CD4-positive, alpha-beta T cell treated with Interleukin-15 for 1 hour (primary cell): ENCODE measurements at places on chromosomes 6 and 20.

DNA sequence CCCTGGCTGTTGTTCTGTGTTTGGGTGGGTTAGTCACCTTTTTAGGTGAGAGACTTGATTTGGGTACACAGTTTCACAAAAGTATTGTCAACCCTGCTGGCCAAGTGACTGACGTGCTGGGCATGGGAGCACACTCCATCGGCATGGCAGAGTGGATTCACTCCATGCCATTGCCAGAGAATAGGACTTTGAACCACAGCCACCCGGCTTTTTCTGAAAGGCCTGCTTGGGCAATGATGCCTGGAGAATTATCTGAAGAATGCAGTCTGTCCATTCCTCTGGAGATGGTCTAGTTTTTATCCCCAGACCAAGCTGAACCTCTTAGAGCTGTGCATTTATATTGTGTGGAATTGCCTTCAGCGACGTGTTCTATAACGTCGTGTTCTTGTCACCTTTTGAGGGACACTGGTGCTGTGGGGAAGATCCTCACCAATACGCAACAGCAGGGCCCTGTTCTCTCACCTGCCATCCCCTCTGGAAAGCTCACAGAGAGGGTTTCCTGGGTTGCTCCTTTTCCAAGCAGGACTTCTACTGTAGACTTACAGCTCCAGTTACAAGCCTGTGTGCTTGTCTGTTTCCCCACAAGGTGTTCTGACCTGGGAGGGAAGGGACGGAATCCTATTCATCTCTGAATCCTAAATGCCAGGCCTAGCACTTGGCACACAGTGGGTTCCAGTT, 183.4 kb upstream of the AKAP12 start:
- no peak for DNase-seq

DNA sequence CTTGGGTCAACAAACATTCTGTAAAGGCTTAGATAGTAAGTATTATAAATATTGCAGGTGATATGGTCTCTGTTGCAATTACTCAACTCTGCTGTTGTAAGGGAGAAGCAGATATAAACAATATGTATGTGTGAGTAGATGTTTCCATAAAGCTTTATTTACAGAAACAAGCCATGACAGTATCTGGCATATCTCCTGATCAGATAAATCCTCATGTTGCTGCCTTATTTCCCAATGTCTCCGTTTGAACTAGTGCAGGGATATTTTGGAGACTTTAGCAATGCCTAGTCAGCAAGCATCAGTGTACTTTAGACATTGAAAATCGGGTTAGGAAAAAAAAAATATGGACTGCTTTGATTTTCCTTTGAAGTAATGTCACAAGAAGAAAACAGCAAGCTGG, 96.1 kb downstream of the LAMA2 start:
- DNase-seq: no peak

GRCh38 chr6:45923831-45924391, 91.7 kb downstream of the CLIC5 start:
- no peak for DNase-seq

DNA sequence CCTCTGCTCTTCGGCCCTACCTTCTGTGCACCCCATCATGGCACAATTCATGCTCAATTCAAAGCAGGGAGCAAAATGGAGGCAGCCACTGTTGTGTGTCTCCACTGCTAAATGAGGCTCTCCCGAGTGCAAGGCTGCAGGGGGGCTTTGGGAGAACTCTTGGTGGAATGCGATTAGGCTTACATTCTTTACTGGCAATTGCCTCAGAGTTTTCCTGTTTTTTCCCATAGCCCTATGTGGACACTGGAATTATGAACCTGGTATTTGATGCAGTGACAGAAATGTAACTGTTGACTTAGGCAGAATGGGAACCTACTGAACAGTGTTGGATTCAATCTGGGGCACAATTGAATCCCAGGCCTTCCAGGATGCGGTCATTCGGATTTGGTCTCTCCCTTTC, 187.9 kb upstream of the GMDS start:
- DNase-seq: no peak

DNA sequence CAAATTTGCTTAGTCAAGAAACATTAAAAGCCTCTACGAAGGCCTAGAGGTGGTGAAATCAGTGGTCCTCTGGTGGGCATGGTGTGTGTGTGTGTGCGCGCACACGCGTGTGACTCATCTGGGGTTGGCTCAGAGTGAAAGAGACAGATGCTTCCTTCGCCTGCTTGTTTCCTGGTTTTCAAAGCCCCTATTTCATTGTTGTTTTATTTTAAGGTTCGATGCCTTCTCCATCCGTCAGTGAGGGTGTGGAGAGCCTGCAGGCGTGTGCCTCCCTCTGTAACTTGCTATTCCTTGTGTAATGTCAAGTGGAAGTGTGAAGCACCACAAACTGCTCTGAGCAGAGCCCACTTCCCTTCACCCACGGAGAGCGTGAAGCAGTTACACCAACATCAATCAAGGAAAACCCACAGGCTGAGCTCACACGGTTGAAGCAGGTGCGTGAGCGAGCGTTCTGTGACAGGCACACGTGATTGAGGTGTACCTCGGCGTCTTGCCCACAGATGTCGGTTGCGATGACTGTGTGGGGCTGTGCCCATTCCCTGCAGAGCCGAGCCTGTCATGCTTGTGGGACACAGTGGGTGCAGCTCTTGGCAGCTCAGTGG, 233.9 kb downstream of the PRL start:
- peak; percentile 70 for DNase-seq

DNA sequence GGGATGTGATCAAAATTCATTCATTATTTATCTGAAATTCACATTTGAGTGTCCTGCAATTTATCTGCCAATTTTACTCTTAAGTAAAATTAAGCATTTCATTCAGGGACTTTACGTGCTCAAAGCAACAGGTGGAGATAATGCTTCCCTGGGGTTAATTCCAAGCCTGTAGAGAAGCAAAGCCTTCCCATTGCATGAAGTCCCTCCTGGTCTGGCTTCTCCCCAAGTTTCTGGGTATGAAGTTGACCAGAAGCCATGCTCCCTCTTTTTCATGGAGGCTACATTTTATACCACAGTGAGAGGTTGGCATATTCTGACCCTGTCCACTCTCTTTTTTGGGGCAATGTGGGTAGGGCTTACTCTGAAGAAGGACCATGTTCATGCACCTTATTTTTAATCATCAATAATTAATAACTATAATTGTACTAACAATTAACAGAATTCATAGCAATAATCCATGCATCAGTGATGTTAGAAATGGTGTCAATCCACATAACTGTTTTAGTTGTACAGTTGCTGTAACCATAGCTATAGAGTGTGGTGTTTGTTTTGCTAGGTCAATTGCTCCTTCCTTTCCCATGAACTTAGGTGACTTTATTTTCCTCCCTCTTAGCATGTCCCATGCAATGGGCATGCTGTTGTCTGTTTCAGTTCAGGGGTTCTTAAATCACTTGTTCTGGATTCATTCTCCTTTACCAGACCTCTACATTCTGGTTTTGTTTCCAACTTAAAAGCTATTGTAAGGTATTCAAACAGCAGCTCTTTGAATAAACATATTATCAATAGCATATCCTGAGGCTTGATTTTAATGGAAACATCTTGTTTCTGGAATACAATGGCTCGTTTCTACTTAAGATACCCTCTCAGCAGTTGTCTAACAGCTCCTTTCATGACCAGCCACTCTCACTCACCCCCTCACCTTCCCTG, 1.5 kb downstream of the LAMA4 start:
- no peak for DNase-seq

- DNase-seq: peak; percentile 20
Measured at GRCh38 chr20:25584905-25585704, at the start of gene NINL. TSS of gene NINL (minus strand) at chr20:25585531. CDS start at chr20:25526587, 58,944 bp downstream.

DNA sequence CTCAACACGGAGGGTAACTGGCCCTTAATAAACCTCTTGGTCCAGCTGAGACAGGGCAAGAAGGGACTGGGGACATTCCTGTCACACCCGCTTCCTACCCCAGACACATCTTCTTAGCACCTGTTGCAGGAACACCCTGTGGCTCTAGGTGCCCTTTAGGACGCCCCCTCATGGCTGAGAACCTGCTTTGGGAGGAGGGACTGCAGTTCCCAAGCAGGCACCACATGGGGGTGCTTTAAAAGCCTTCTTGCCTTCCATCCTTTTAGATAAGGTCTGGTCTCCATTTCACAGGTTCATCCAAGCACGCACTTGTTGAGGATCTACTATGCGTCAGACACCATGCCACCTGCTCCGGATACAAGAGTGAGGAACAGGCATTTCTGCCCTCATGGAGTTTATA, 26.6 kb downstream of the NSFL1C start:
- no peak for DNase-seq

DNA sequence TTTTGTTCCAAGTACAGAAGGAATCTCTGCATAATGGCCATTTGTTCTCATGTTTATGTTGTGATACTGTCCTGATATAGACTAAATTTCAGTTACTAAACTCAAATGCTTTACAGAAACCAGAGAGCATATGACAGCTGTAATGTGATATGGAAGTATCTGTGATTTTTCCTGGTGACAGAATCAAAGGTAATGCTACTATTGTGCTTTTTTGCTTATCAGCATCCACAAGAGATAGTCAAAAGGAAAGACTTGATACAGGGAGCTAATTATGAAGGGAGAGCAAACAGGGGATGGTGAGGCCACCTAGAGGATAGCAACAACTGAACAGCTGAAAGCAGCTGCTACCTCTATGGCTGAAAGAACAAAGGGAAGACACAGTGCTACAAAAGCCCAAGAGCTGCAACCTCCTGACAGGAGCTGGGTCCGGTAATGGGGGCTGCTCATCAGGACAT, 181.4 kb downstream of the PHF3 start:
- no peak for DNase-seq

GRCh38 chr6:24949020-24949569, 13.3 kb upstream of the RIPOR2 start:
- DNase-seq: peak; percentile 86

GRCh38 chr6:155181498-155181897, 82.3 kb upstream of the CLDN20 start:
- no peak for DNase-seq

DNA sequence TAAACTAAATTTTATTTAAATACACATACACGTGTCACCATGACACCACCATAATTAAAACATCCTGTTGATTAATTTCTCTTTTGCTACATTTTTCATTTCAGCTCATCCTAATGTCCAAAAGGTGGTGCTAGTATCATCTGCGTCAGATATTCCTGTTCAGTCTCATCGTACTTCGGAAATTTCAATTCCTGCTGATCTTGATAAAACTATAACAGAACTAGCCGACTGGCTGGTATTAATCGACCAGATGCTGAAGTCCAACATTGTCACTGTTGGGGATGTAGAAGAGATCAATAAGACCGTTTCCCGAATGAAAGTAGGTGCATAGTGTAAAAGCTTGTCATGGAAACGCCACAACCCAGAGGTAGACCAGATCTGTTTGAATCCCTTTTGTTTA, 263.4 kb downstream of the UTRN start:
- DNase-seq: no peak

GRCh38 chr6:125835221-125835744, 44.5 kb downstream of the NCOA7 start:
- no peak for DNase-seq

DNA sequence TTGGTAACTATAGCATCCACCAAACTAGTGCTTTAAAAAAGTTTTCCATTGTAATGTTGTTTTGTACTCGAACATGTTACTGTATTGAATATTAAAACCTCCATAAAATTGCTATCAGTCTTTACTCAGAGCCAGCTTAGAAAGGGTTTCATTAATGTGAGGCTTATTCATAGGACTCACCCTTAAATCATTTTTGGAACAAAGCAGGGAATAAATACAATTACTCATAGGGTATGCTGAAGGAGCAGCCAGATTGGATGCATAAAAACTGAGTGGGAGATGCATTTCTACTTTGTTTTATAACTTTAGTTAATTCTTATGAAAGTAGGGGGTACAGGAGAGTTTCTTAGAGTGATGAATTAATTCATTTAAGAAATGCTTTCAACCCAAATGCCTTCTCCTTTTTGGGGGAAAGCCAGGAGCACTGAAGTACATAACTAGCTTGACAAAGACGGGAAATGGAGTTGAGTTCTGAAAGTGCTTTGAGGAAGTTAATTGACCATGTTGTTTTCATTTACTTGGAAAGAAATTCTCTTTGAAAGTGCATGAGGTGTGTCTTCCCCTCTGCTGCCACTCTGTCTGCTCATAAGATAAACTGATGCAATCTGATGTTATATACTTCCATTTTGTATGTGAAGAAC, 90.3 kb downstream of the RNF144B start:
- no peak for DNase-seq

GRCh38 chr6:126531840-126532239, 191.9 kb downstream of the CENPW start:
- DNase-seq: no peak

GRCh38 chr6:23841116-23841515, 284.9 kb upstream of the NRSN1 start:
- no peak for DNase-seq

DNA sequence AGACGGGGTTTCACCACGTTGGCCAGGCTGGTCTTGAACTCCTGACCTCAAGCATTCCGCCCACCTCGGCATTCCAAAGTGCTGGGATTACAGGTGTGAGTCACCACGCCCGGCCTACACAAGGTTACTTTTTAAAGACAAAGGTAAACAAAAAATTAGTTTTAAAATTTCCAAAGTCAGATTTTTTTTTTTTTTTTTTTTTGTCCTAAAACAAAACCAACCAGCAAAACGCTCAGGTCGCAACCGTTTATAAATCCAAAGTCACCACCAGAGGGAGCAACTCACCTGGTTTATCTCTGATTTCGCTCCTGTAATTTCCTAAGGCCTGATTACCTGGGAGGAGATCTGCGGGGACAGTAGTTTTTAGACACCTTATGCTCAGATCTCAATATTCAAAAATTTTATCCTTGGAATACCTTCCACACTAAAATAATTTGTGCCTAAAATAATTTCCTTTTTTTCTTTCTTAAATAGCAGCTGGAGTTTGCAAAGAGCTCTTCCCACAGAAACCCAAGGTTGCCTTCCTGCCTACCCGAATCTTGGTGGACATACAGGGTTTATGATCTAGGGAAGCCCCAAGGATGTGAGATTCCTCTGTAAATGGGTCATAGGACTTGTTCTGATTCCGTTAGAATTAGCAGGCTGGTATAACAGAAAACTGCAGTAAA, 19.8 kb upstream of the TREM1 start:
- DNase-seq: no peak
